ENCODE measurements at places on chromosomes 5 and 9.

DNA sequence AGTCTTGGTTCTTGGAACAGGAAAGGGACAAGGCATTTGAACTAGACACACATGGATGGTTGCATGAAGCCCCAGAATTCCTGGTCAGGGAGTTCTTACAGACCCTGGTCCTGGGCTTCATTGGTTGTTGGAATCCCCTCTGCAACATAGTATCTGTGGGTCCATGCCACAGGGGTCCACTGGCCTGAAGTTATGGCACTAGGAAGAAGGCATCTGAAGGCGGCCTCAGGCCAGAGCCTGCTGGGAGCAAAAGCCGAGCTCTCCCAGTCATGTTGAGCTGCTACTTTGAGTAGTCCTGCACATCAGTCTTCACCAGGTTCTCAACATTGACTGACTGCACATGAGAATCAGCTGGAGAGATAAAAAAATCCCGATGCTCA lies 71.1 kb upstream of the PITX1 start:
- no peak for DNase-seq

DNA sequence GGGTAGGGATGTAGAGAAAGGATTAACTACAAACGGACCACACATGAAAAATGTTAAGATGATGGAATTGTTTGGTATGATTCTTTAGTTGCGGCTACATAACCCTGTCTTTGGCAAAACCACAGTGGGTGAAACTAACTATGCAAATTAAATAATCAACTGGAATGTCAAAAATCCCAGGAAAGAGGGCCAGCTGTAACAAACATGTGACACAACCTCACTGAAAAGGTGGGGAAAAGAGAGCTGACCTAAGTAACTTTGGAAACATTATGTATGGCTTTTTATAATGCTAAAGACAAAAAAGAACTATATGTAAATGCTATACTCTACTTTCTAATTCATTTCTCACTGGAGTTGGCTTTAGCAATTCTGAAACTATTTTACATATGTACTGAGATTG lies 252.0 kb downstream of the MRPS30 start:
- no peak for DNase-seq

- no peak for DNase-seq
Measured at GRCh38 chr5:77167695-77168121, 42.8 kb upstream of the PDE8B start.

DNA sequence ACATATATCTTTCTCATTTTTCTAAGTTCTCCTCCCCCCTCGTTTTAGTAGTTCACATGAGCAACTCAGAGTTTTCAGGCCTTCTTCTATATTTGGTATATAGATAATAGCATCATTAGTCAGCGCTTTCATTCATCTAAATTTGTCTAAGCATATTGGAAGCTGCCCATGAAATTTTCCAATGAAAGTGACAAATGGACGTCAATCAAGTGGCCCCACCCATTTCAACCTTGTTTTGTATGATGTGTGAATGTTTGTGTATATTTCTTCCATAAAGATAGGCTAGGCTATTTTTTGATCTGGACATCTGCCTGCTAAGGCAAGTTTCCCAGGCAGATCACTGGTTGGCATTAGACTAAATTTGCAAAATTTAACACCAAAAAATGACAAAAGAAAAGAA lies 104.0 kb upstream of the SSBP2 start:
- DNase-seq, result no peak

GRCh38 chr5:58674711-58675110 lies 91.8 kb downstream of the RAB3C start:
- DNase-seq, result no peak

DNA sequence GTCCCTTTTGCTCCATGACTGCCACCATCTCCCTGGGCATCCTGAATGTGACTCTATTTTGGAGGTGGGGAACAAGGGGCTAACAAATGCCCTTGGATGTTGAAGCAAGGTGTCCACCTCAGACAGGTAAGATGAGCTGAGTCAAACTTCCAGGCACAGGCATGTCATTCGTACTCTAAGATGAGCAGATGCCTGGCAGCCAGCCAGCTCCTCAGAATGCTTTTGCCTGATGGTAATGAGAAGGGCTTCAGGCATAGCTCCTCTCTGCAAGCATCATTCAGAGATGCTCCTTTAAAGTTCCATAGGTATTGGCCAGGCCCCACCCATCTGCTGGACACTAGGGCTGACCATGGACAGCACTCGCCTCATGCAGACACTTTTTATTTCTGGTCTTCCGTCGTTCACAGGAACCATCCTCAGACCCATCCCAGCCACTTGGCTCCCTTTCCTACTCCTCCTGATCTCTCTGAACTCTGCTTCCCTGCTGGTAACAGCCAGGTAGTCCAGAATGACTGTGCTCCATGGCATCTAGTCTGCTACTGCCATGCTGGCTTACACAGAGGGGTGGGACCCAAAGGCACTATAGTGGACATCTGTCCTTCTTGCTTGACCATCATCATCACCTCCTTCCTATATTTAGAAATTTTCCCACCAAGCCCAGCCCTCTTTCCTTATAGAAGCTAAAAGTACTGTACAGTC lies 118.8 kb downstream of the GLIS3 start:
- DNase-seq, result no peak

DNA sequence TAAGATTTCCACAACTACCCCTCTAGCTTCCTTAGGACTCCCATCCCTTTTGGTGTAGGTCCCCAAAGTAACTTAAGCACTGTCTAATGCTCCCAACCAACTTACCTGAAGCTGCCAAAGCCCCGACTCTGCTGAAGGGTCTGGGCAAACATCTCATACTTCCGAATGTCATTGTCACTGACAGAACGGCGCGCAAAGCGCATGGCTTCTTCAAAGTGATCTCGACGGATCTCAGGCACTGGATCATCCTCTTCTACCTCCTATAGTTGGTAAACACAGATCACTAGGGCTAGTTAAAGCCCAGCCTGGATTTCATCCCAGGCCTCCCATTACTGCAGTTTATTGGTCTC lies 15.2 kb downstream of the VCP start:
- DNase-seq, result no peak

DNA sequence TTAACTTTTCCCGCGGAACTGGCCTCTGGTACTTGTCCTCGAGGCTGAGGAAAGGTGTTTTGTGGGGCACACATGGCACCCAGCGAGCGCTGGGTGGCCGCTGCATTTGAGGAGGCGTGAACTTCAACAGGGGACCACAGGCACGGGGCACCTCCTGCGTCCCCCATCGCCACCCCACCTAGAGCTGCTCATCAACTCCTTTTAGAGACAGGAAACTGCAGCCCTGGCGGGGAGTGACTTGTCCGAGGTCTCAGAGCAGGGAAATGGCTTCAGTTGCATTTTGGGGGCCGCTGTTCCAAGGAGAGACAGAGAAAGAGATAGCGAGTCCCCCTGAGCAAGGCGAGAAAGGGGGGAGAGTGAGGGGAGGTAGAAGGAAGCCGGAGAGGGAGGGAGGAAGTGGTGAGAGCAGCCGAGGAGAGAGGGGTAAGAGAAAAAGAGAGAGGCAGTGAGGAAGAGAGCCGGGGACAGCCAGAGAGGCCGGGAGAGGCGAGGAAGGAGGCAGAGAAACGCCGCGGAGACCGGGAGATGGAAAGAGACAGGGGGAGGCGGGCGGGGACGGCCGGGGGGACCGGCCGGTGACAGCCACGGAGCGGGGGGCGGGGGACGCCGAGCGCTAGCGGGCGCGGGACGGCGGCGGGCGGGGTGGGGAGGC lies 12.5 kb upstream of the LHX2 start:
- peak; percentile 73 for DNase-seq

GRCh38 chr5:123450640-123451039 lies 27.4 kb upstream of the CEP120 start:
- no peak for DNase-seq

GRCh38 chr9:33778700-33779351 lies 16.5 kb upstream of the PRSS3 start:
- DNase-seq, result no peak

DNA sequence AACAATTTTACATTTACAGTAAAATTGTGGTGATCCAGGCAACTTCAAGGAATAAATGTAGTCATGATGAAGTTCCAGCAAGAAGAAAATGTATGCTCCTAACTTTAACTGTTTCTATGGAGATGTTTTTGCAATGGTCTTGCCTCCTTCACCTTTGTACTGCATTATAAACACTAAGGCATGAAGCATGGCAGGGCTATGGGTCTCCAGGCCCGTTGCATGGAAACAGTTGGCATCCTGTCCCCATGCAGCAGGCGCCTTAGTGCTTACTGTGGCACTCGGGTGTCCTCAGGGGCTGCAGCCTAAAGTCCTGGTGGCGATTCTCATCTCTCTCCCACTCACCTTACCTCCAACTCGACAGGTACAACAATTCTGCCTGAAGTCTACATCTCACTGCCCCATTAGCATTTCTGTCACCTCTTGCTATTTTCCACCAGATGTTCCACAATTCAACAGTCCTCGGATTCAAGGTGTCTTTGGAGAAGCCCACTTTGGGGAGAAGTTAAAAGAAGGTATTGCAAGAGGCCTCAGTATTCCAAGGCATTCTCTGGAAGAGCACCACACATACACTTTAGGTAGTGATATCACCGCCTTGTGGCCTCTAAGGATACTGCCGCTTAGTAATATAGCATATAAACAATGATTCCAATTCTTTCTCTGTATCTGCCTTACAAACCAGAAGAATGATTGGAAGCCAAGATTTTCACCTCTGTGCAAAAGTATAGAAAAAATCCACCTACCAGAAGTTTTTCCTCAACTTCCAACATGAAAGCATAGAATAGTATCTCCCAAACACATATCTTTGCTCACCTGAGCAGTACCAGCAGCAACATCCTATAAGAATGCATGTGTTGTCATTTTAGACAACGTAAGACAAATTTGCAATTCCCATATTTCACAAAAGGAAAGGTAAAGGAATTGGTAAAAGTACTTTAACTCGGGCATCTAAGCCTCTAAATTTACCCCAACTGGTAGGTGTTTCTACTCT lies 5.1 kb downstream of the LIFR start:
- no peak for DNase-seq

- no peak for DNase-seq
Measured at GRCh38 chr9:16238623-16239138, 631.8 kb downstream of the BNC2 start.

GRCh38 chr5:147918101-147918685 lies 11.9 kb upstream of the C5orf46 start:
- DNase-seq, result no peak

DNA sequence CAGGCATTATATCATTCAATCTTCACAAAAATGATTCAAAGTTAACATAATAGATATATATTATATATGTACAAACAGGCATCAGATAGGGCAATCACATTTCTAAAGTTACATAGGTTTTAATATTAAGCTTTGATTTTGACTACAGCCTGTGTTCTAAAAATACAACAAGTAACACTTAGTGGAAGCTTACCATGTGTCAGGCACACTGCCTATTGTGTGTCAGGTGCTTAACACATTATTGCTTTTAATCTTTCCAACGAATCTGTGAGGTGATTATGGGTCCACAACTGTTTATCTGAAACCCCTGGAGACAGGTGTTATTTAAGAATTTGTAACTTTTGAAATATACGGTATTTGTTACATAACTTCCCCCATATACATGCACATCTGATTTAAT lies 25.2 kb downstream of the FBN2 start:
- no peak for DNase-seq

GRCh38 chr9:106697750-106698502 lies 165.0 kb upstream of the ZNF462 start:
- peak; percentile 72 for DNase-seq

- no peak for DNase-seq
Measured at GRCh38 chr5:1124205-1125029, 12.6 kb upstream of the SLC12A7 start.

DNA sequence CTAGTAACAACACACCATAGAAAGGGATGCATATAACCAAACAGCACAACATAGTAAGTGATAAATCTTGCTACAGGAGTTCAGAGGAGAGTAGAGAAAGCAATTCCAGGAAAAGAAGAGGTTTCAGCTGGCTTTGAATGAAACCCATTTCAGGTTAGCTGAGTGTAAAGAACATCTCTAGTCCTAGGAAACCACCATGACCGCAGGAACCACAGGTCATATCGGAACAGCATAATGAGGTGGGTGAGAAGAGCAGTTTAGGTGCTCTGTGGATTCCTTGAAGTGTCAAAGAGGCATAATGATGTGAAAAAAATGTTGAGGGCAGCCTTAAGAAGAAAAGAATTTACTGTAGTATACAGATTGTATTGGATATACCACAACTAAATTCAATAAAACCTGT lies 507.5 kb downstream of the MTRR start:
- no peak for DNase-seq

DNA sequence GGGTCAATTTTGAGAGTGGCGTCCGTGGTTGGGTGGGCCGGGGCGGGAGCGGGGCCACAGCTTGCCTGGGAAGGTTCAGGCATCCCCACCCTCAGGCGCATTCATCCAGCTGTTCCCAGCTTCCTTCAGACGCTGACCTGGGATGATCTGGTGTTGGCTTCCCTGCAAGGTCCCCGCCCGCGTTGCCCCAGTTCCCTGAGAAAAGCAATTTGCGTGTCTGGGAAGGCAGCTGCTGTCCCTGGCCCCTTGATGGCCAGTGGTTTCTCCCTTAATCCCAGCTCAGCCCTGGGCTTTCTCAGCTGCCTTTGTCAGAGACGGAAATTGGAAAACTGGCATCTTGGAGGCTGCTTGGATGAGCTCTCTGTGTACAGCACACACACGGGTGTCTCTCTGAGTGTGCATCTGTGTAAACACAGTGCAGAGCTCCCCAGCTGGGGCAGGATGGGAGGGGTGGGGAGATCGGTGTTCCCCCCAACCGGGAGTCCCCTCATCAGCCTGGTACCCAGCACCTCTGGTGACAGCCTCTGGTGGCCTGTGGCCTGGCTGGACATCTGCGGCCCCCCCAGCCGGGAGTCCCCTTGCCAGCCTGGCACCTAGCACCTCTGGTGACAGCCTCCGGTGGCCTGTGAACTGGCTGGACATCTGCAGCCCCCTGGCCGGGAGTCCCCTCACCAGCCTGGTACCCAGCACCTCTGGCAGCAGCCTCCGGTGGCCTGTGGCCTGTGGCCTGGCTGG lies 94.0 kb downstream of the COL5A1 start:
- DNase-seq, result no peak

GRCh38 chr9:136711751-136712689 lies at the start of gene DIPK1B:
Gene DIPK1B, plus strand, starts transcription at chr9:136712572. Its CDS starts 94 bp downstream, at chr9:136712666.
- DNase-seq, result peak; percentile 79

DNA sequence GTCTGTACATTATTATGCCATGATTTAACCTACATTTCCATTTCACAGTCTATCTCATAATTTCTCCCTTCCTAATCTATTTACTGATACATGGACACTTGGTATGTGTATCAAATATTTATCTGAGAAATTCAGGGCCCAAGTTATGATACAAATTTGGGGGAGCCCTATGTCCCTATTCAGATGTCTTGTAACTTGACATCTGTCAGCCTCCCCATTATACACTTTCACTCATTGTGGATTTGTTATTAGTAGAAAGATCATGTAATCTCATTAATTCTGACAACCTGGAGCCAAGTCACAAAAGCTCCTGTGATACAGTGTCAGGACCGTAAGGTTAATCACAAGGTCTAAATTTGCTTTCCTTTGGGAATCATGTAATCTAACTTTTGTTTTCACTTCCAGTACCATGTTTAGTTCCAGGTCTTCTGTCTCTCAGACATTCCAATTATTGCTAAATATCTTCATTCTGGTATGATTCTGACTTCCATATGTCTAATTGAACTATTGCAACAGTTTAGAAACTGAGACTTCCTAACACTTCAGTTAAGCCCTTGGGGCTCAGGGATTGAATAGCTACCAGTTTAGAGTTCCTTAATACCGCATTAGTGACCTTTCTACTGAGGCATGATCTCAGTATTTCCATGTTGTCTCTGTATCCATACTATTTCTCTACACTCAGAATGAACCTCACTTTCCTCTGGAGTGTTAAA lies 182.9 kb upstream of the NUDT12 start:
- DNase-seq, result no peak

- DNase-seq, result no peak
Measured at GRCh38 chr9:13118313-13118712, 161.2 kb downstream of the MPDZ start.
